ENCODE measurements at places on chromosomes 12 and 14. TPM values are rescaled to one million over a fixed set of nuclear protein-coding genes. Genes with fewer than 3 reads are reported as not detected.

Gene PPP1R1A
- total RNA-seq = not detected

Gene CSRP2
- 0.44 TPM for total RNA-seq

Gene CFAP73
- total RNA-seq = 5.1 TPM

DNA sequence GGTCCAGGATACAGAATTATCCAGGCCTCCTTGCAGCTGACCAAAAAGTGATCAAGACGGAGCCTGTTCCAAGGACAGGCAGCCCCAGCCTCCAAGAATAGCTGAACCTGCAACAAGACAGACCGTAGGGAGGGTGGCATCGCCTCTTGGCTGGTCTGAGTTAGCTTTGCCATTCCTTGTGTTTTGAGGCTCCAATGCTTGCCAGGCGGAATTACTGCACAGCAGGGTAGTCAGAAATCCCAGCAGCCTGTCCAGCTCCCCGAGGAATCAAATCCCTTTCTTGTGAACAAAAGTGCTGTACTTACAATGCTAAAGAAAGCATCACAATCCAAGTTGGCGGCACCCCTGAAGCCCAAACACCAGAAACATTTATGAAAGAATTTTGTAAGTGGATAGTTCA lies 246.9 kb downstream of the TMEM132C start:
- H3K4me3 ChIP-seq = no peak overlapping the region
- H3K27ac ChIP-seq = no peak overlapping the region
- no peaks in the 10 kb centered on the region for H3K4me1 ChIP-seq
- no peak for DNase-seq
- no peaks in the 10 kb centered on the region for H3K36me3 ChIP-seq

DNA sequence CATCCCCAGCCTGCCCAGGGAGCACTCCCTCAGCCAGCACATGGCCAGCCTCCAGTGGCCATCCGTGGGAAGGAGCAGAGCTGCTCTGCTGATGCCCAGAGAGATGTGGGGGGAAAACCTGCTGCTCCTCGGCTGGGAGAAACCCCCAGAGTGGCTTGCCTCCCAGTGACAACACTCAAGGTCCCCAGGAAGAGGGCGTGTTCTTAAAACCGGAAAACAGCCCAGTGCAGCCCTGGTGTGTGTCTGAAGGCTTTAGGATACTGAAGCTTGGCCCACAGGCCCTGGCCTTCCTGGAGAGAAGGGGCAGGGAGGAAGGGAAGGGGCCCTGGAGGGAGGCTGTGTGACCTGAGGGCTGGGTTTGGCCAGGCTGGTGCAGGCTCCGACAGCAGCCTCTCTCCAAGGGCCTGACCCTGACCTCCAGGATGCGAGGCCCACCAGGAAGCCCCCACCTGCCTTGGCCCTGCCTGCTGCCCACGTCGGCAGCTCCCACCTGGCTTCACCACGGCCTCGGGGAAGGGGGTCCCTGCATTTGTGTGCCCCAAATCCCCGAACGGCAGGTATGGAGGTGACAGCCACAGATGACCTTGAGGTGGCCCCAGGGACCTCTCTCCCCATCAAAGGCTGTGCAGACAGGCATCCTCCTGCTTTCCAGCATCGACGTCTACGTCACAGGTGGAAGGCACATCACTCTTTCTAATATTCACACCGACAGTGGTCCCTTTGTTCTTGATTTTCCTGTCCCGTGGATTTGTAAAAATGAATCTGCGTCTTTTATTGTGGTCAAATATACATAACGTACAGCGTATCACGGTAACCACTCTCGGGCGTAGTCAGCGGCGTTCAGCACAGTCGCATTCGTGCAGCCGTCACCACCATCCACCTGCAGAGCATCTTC lies 190.0 kb upstream of the C14orf180 start:
- no peaks in the 10 kb centered on the region for H3K27me3 ChIP-seq
- no peak overlapping the region for H3K27ac ChIP-seq
- H3K4me3 ChIP-seq = no peak overlapping the region

DNA sequence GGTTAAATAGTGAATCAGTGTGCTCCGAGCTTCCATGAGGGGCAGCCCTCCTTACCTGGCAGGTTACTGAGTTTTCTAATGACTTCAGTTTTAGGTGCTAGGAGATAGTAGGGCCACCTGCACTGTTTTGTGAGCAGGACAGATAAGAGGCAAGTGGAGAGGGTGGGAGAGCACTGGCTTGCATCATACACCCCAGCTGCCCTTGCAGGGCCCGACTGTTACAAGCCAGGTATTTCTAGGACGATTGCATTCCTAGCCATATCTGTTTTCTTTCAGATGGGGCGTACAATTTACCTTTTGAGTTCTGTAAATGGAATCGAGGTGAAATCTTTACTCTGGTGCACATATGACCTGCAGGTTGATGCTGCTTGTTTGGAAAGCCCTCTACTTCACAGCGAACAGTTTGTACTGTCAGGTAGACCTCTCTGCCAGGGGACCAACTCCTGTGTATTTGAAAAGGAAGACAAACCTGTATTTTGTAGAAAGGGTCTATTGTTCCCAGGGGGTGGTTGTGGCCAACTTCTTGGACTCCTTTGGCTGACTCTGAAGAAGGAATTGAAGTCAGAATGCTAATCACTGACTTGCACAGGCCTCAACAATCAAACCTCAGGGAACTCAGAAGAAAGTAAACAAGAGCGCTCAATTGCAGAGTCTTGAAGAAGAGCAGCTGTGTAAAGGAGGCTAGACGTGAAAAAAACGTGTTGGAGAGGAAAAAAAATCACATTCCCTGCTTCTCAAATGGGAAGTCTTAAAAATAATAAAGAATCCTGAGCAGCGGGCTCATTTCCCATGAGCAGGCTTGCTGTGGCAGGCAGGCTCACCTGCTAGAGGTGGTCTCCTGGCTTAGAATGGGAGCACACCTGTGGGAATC lies 57.3 kb downstream of the ETV6 start:
- H3K36me3 ChIP-seq = peaks cover 10% of the 10 kb centered on the region
- no peak for DNase-seq
- H3K27ac ChIP-seq = no peak overlapping the region
- no peaks in the 10 kb centered on the region for H3K27me3 ChIP-seq
- H3K4me3 ChIP-seq = no peak overlapping the region

DNA sequence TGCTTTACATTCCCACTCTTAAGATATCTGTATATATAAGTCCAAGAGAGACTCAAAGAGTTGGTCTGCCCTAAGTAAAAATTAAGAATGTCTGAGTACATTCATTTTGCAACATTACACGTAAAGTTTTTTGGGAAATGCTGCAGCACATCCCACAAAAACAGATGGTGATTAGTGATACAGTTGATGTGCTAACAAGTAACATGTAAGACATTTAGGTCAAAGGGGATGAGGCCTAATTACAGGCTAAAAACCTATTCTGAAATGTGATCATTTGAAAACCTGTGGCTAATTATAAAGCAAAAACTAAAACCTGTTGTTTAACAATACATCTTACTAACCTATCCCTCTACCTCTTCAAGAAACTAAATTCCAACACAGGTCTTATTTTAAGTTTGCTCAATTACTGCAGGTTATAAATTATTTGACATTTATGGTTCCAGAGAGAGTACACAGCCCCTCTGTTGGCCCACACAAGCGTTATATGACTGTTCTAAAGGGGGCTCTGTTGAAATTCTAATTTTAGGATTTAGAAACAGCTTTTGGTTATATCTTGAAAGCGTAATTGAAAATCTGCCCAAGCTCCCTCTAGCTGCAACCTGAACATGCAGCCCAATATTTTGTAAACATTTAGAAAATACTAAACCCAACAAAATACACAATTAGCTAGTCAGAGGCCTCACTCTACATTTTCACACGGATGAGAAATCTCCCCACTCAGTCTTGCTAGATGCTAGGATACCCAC lies 42.9 kb downstream of the BRAP start:
- no peak overlapping the region for H3K4me3 ChIP-seq
- no peak for DNase-seq
- H3K4me1 ChIP-seq = no peaks in the 10 kb centered on the region
- H3K27ac ChIP-seq = no peak overlapping the region
- no peaks in the 10 kb centered on the region for H3K27me3 ChIP-seq
- peaks cover 59% of the 10 kb centered on the region for H3K36me3 ChIP-seq

DNA sequence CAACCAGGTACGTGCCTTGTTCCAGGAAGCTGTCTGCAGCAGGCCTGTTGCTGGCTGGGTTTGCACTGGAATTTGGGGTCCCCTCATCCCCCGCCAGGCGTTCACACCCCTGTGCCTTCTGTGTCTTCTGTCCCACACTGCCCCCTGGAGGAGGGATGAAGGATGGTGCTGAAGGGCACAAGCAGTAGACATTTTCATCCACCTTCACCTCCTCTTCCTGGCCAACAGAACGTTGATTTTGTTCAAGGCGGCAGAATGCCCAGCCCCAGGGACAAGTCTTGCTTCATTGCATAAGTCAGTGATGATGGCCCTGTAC lies 122.1 kb downstream of the CALM1 start:
- H3K4me1 ChIP-seq = no peaks in the 10 kb centered on the region
- H3K36me3 ChIP-seq = no peaks in the 10 kb centered on the region
- H3K27me3 ChIP-seq = no peaks in the 10 kb centered on the region
- no peak overlapping the region for H3K27ac ChIP-seq
- DNase-seq = peak; percentile 45

- DNase-seq = no peak
- no peaks in the 10 kb centered on the region for H3K4me1 ChIP-seq
- no peaks in the 10 kb centered on the region for H3K27me3 ChIP-seq
- no peak overlapping the region for H3K27ac ChIP-seq
- peaks cover 3% of the 10 kb centered on the region for H3K36me3 ChIP-seq
These were observed 15.9 kb upstream of the ATP6V0A2 start for GRCh38 chr12:123696207-123696606.

- no peak overlapping the region for H3K27ac ChIP-seq
- H3K36me3 ChIP-seq = no peaks in the 10 kb centered on the region
- DNase-seq = no peak
- no peaks in the 10 kb centered on the region for H3K4me1 ChIP-seq
- H3K4me3 ChIP-seq = no peak overlapping the region
These were observed 10.2 kb upstream of the C12orf43 start for GRCh38 chr12:121026274-121027045.

DNA sequence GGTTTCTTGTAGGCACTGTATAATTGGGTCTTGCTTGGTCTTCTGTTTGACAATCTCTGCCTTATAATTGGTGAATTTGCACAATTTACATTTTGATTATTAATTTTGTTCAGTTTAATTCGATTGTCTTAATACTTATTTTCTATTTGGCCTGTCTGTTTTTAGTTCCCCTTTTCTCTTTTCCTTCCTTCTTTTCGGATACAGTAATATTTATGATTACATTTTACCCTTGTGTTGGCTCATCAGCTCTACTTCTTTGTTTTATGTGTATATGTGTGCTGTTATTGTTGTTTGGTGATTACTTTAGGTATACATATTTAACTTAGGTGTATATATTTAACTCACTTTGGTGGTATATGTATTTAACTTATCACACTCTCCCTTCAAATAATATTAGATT lies 12.8 kb upstream of the BEGAIN start:
- no peak overlapping the region for H3K4me3 ChIP-seq
- H3K4me1 ChIP-seq = no peaks in the 10 kb centered on the region
- no peaks in the 10 kb centered on the region for H3K27me3 ChIP-seq
- H3K36me3 ChIP-seq = no peaks in the 10 kb centered on the region
- no peak overlapping the region for H3K27ac ChIP-seq

DNA sequence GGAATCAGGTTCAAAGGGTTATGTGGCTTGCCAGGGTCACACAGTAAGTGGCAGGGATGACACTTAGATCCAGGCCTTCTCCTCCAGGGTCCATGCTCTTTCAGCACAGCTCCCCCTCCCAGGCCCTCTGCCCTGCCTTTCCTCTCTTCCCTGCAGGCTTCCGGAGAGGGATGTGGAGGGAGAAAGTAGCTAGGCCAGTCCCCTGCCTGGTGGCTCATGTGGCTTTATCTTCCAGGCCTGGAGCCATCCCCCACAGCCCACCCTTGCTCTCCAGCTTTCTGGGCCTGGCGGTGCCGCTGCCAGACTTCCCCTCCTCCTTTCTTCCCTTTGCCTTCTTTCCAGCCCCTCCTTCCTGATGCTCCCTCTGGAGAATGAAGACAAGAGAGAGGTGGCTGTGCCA lies 1.7 kb downstream of the PSMB11 start:
- no peak for DNase-seq
- no peaks in the 10 kb centered on the region for H3K27me3 ChIP-seq
- H3K36me3 ChIP-seq = no peaks in the 10 kb centered on the region
- H3K4me1 ChIP-seq = no peaks in the 10 kb centered on the region

All from B cell (primary cell).